Central memory CD4-positive, alpha-beta T cell (primary cell): ENCODE measurements at places on chromosomes 7 and 10.
A peak's percentile ranks its signal among the peaks of the same experiment; 100 is the strongest.

DNA sequence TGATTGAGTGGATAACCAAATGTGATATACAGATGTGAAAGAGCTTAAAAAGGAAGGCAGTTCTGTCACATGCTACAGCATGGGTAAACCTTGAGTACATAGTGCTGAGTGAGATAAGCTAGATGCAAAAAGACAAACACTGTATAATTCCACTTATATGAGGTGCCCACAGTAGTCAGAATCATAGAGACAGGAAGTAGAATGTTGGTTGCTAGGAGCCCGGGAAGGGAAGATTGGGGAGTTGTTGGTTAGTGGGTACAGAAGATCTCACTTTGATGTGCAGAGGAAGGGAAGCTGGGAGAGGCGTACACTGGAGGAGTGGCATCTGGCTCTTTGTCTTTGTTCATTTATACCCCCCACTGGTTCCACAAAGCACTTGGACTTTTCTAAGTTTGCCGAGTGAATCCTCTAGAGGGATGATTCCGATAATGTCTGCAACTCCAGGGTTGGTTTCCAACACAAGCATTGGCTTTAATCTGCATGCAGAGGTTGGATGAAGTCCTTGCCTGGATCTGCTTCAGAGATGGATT, 39.5 kb downstream of the TSPAN14 start:
- DNase-seq: peak; percentile 58

DNA sequence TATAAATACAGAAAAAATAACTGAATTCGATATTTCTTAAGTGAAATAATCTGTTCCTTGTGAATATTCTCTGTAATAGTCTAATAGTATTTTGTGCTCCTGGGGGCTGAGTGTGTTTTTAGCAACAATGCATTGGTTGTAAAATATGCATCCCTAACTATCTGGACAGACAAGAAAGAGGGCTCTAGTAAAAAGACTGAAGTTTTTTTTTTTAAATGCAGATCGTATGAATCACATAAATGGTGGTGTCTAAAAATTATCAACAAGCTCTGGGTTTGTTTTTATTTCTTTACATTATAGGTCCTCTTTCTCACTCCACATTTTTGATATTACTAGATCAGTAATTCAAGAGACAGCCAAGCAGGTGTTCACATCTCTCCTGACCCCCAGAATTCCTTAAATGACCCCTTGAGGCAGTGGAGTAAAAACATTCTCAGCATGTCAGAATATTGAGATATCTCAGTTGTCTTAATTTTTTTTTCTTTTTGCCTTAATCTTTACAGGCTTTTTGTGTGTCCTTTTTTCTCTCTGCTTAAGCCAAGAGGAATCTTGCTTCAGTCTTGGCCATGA, 18.2 kb downstream of the ARID5B start:
- no peak for DNase-seq

GRCh38 chr10:86653379-86653778, 968 bp upstream of the OPN4 start:
- no peak for DNase-seq

- DNase-seq: no peak
Observed at GRCh38 chr10:93813507-93814465, 56.0 kb downstream of the LGI1 start.

DNA sequence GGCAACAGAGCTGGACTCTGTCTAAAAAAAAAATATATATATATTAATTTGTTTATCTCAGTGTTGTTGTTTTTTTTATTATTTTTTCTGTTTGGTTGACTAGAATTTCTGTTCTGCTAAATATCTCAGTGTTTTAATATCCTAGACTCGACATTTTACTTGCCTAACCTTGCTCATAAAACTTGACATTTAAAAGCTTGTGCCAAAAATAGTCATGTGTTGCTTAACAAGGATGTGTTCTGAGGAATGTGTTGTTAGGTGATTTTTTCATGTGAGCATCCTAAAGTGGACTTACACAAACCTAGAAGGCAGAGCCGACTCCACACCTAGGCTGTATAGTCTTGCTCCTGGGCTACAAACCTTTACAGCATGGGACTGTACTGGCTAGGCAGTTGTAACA, 23.1 kb downstream of the NRBF2 start:
- DNase-seq: no peak

DNA sequence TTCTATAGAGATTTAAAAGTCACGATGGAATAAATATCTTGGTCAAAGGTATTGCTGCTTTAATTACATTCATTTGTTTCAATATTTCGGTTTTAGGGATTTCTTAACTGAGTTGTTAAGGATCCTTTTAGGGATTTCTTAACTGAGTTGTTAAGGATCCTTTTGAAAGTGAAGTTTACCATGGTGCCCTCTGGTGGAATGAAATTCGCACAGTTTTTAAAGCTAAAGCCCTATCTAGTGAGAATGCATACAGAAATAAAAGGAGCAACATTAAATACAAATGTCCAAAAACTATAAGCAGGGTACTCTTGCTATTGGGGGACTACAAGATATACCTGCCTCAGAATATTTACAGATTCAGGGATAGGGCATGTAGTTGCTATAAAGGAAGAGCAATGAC, 193.7 kb downstream of the RNLS start:
- DNase-seq: peak; percentile 15

- DNase-seq: no peak
Observed at GRCh38 chr10:68578974-68579373, 18.8 kb downstream of the TET1 start.

DNA sequence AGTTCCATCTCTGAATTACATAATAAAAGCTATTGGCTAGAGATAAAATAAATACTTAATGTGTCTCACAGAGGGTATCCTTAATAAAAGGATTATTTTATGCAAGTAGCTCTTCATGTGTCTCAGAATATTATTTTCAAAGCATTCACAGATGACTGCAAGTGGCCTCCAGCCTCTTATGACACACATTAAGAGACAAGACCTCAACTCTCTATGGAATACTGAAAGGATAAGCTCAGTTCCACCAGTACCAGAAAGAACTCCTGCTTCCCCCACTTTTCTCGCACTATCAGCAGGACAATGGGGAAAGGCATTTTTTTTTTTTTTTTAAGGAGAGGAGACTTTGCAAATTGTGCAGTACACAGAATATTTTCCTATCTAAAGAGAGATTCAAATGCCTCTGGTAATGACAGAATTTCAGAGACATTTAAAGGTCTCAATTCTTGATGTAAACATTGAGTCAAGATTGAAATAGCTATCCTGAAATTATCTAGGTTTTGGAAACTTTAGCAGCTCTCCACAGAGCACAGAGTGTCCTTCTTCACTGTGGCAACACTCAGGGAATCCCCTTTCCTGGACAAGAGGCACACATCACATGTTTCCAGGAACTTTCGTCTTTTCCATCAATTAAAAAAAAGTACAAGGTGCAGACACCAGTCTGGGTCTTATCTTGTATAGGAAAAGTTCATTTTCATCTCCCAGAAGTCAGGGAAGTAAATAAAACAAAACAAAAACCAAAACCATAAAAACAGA, 122.0 kb upstream of the ANK3 start:
- no peak for DNase-seq

GRCh38 chr7:64951250-64951848, 39.5 kb downstream of the ZNF117 start:
- DNase-seq: peak; percentile 34

- DNase-seq: no peak
Observed at GRCh38 chr10:129850316-129850715, 113.8 kb downstream of the EBF3 start.

GRCh38 chr7:151315038-151315655, 26.5 kb upstream of the NUB1 start:
- peak; percentile 73 for DNase-seq

DNA sequence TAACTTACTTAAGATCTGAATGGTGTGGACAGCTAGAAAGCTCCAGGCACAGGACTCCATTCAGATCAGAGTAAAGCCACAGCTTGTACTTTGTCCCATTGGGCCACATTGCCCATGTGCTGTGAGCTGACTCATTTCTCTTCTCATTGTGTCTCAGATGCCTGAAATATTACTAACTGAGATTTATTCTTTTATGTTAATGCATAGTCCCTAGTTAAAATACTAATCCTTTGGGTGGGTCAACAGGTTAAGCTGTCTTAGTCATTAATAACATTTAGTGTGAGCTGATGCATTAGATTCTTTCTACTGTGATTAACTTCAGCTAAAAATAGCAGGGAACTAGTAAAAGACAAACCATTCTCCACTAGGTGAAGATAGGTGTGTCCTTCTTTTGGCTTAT, 104.7 kb upstream of the ARMC3 start:
- no peak for DNase-seq

DNA sequence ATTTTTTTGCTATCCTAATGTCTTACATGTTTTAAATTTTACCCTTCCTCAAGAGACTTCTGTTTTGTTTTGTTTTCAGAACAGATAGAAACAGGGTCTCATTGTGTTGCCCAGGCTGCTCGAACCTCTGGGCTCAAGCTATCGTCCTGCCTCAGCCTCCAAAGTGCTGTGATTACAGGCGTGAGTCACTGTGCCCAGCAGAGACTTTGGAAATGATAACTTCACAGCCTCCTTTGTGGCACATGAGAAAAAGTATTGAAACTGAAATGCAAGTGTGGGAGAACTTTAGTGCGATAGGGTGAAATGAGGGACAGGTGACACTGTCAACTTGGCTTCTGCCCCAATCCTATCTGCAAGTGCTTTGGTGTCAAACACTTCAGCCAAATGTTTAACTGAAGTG, 21.6 kb downstream of the IRF5 start:
- DNase-seq: no peak

- no peak for DNase-seq
Observed at GRCh38 chr7:106485031-106485551, 175.9 kb downstream of the CCDC71L start.

- no peak for DNase-seq
Observed at GRCh38 chr7:73572767-73573186, 5.6 kb downstream of the TBL2 start.

DNA sequence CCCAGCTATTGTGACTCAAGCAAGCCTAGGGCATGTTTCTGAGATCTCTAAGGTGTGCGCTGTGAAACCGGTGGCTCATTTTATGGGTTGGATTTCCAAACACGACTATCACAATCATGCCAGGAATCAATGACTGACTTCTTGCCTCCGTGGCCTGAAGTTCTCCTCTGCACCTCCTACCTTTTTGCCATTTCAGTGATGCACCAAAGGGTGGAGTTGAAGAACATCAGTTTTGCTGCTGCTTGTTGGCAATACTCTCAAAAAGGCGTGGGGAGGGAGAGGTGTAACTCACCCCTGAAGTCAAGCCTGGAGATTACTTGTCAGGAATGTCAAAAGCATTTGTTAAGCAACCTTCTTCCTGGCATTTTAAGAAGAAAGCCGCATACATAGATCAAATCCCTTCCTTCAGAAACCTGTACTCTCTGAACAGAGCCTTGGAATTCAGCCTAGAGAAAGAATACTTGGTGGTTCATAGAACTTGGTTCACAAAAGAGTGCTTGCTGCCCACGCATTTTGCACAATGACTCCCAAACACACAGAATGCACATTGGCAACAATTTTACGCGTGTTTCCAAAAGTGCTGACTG, 41.0 kb downstream of the KIAA1217 start:
- no peak for DNase-seq

DNA sequence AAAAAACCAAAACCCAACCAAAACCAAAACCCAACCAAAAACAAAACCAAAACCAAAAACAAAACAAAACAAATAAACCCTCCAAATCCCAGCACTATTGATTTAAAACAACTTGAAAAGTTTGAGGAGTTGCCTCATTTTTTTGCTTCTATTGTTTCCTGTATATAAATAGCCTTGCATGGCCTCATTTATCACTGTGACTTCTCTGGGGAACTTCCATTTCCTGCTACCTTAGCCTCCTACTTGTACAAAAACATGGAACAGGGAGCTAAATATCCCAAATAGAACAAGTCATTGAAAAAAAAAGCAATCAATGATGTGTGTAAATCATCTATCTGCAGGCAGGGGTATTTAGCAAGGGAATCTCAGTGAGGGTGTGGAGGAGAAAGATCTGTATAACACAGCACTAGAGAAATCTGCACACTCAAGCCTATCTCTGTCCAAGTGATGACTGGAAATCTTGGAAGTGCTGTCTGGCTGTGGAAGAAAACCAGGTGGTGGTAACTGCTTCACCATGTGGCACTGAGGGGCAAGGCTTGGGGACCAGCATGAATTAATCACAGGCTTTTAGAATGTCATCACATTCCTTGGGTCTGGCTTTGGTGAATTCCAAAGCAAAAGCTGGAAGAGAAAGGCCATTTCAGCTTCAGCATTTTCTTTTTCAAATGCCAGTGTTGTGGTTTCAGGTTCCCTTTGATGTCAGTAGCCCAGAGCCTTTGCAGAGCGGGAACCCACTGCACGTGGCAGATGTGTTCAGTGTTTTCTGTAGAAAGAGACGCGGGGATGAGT, 349.5 kb upstream of the ZNF32 start:
- DNase-seq: no peak

- DNase-seq: no peak
Observed at GRCh38 chr10:61792097-61792716, 109.3 kb upstream of the ARID5B start.

DNA sequence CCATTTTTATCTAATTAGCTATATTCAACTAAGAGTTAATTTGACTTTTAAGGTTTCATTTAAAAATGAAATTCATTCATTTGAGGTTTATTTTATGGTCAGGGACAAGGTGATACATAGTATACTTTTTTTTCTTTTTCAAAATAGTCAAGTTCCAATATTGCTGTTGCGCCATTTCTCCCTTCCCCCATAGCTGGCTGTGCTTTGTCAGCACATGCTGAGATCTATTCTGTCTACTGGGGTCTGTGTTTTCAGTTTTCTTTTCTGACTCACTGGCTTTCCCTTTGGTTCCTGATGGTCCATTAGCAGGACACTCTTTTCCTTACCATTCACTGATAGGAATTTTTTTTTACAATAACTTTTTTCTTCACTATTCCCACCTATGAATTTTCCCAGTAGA, 336.4 kb upstream of the TMEM229A start:
- no peak for DNase-seq

DNA sequence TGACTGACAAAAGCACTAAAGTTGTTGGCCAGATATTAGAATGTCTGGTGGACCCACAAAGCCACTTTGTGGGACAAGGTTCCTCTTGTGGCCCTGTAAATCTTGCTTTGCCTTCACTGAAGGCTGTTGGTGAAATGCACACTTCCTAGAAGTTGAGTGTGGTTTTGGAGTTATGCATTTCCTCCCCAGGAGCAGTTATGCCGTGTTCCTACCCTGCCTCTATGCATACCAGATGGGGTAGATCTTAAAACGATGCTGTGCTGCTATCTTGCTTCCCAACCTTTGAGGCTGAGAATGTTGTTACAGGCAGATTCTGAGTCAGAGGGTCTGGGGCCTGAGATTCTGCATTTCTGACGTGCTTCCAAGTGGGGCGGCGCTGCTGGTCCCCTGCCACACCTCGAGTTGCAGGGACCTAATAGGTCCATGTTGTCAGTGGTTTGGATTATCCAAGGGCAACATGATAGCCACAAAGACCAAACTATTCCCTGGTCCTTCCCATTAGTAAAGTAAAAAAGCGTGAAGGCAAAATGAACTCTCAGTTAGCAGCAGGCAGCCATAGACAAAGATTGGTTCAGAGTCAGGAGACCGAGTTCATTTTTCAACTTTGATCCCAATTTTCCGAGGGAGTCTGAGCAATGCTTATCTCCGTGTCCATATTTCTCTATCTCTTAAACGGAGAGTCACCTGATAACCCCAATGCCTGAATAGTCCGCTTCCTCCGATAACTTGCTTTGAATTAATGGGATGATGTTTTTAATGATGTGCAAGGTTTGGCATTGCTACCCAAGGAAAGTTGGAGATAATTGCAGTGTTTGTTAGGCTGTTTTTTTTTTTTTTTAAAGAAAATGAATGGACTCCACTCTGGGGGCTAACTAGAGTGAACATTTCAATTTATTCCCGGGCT, 55.8 kb downstream of the CDHR3 start:
- DNase-seq: no peak
